LoVo (cell line): ENCODE measurements at places on chromosomes 3 and 15.

GRCh38 chr3:177210744-177211502 lies 13.6 kb upstream of the TBL1XR1 start:
- no peak for DNase-seq

- DNase-seq = no peak
Measured at GRCh38 chr3:66497985-66498671, 2.7 kb downstream of the LRIG1 start.

GRCh38 chr3:42537350-42537749 lies 34.9 kb downstream of the VIPR1 start:
- DNase-seq = no peak

- DNase-seq = no peak
Measured at GRCh38 chr3:24802614-24803013, 308.0 kb upstream of the THRB start.

DNA sequence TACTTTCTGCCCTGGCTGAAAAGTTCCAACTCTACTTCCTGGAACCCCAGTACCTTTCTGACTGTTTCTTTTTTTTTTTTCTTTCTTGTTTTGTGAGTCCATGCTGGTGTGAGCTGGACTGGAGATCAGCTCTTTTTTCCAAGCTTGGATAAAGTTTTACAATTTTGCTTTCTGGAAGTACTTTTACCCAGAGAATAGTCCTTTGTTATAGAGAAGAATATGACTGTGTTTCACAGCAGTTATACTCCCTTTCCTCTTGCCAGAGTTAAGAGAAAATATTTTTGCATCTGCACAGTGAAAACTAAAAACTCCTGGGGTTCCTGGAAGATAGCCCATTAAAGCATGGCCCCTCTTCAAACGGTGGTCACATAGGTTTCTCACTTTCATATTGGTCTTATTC lies 1100.6 kb downstream of the OTOL1 start:
- DNase-seq = no peak

DNA sequence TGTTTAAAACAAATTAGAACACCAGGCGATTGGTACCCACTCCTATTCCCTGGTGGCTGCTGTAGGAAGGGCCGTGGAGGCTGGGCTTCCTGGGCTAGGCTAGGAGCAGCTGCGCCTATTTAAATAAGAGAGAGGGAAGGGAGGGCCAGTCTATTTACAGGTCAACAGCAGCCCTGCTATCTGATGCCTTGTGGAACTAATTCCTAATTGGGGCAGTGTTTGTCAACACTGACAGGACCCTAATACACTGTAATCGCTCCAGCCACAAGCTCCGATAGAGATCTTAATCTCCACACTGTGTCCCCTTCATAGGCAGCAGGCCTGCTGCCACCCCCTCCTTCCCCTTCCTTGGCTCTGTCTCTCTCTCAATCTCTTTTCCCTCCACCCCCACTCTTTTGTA lies 116.9 kb upstream of the SOX14 start:
- no peak for DNase-seq

GRCh38 chr3:196192524-196193051 lies 18.6 kb downstream of the ZDHHC19 start:
- DNase-seq = no peak

- DNase-seq = no peak
Measured at GRCh38 chr3:181794011-181794790, 82.5 kb downstream of the SOX2 start.

DNA sequence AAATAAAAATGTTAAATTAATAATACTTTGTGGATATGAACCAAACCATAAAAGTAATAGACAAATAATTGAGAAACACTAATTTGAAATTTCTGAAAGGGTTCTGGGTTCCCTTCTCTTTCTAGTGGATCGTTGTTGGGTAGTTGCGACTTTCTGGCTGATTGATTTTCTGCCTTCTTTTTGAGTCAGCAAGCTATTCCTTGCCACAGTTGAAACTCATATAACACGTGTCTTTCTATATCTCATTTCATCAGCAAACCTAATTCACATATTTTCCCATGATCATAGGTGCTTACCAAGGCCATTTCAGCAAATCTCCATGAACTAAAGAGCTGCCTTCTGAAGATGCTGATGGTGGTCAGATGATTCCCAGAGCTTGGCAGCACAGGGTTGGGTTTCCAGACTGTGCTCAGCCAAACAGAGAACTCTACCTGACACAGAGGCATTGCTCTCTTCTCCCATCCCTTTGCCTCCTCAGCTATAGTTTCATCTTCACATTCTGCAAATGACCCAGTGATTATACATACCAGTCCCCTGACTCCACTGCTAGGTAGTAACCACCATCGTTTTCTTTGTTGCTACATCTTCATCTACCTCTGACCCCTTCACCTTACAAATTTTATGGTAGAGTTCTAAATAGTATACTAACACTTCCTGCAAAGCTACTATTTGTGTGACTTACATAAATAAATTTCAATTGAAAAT lies 383.9 kb upstream of the DPH6 start:
- no peak for DNase-seq

DNA sequence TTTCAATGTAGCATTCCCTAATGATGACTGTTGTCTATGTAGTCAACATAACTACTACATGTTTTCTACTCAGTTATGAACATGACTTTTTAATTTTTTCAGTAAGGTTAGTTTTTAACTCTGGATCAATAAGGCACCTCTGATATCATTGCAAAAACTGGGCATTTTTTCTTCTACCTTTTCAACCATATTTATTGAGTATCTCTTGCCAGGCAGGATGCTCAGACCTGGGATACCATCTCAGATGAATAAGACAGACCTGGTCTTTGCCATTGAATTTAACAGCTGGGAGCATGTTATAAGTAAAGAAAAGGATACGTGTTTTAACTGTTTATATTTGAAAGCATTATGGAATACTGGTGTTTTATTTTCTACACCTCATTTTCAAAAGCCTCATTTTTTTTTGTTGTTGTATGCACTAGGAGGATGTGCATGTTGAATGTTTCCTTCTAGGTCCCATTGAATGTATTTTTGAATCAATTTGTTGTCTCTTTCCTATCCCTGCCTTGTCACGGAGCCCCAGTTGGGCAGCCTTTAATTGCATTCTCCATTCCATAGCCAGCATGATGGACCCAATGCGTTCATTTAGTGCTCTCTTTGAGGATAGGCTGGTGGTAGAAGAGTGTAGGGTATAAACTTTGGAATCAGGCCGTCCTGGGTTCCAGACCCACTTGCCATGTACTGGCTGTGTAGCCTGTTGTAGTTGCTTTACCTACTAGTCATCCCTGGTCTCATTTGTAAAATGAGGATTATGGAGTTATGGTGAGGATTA lies 3.7 kb downstream of the TGFBR2 start:
- no peak for DNase-seq

DNA sequence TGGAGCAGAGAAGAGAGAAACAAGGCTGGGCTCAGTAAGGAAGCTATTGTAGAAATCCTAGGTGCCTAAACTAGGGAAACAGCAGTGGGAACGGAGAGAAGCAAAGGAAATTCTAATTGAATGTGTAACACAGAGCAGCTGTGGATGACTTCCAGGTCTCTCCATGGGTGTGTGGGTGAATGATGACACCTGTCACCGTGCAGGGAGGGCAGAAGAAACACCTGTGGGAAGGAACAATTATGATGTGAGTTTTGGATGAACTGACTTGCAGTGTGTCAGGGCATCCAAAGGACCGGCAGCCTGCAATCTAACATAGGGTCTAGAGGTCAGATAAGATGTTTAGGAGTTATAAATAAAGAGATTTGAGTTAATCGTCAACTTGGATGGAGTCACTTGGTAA lies 144.2 kb downstream of the RYR3 start:
- DNase-seq = no peak

- DNase-seq = no peak
Measured at GRCh38 chr3:71008350-71008935, 575.1 kb downstream of the FOXP1 start.

- DNase-seq = peak; percentile 20
Measured at GRCh38 chr3:101813817-101814440, 34.9 kb downstream of the NXPE3 start.

GRCh38 chr3:82342521-82342920 lies 581.1 kb upstream of the GBE1 start:
- DNase-seq = no peak

GRCh38 chr3:78979028-78979427 lies 788.8 kb downstream of the ROBO1 start:
- no peak for DNase-seq

DNA sequence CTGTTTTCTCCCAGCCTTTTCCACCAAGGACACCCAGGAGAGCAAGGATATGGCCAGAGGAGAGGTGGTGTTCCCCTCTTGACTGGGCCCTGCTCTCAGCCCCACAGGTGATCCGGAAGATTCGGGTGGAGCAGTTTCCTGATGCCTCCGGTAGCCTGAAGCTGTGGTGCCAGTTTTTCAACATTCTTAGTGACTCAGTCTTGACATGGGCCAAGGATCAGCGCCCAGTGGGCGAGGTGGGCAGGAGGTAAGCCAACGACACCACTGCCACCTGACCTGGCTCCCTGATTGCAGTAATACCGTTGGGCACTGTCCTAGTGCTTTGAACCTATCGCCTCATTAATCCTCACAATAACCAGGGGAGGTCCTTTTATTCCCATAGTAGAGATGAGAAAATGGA lies 25.3 kb upstream of the SLC28A1 start:
- DNase-seq = peak; percentile 88

- no peak for DNase-seq
Measured at GRCh38 chr15:78148392-78149067, 632 bp upstream of the IDH3A start.

GRCh38 chr15:70788114-70789049 lies 25.0 kb upstream of the UACA start:
- peak; percentile 95 for DNase-seq

GRCh38 chr3:145906755-145907154 lies 254.2 kb downstream of the PLOD2 start:
- DNase-seq = no peak

- DNase-seq = no peak
Measured at GRCh38 chr15:95825671-95826411, 504.7 kb upstream of the NR2F2 start.

DNA sequence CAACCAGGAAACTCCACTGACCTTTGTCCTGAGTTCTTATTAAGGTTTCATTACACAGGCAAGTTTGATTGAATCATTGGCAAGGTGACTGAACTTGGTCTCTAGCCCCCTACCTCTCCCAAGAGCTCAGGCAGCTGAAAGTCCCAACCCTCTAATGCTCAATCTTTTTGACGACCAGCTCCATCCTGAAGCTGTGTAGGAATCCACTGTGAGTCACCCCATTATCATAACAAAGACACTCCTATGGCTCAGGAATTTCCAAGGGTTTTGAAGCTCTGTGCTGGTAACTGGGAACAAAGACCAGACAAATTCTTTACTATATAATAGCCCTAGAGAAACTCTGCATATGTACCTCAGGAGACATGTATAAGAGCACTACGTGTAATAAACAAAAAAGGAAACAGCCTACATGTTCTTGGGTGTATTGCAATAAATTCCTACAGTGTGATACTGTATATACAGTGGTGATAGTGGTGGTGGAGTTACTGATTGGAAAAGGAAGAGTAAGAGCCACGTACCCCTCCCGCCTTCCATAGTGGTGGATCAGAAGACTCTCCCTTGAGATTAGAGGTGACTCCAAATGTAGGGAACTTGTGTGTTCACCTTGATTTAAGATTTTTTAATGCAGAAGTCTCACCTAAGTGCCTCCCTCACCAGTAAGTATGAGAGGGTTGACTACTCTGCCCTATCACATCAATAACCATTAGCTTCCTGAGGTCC lies 116.6 kb downstream of the ST8SIA2 start:
- DNase-seq = no peak

GRCh38 chr3:103511891-103512290 lies 1077.1 kb downstream of the ZPLD1 start:
- DNase-seq = no peak

DNA sequence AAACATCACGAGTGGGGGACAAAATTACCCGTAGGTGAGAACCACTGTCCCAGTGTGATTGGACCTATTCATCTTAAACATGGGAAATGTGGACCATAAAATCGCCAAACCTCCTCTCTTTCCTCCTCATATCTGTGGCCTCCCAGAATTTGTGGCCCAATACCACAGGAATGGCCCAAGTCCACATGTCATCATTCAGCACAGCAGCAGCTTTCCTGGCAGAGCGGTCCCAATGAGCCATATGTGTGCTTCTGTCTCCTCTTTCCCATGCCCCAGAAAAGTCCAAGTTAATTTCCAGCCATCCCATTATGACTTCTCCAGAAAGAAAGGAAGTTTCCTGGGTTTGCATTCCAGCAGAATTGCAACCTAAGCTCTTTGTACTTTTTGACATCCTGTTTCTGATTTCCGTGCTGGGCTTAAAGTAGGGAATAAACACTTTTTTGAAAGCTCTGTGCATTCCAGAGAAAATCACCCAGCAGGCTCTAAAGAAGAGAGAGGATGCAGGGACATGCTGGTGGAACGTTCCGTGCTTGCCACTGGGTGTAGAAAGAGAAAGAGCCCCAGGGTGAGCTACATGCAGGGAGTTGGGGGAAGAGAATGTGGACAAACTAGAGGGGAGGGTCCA lies 259.4 kb upstream of the PROK2 start:
- DNase-seq = no peak

DNA sequence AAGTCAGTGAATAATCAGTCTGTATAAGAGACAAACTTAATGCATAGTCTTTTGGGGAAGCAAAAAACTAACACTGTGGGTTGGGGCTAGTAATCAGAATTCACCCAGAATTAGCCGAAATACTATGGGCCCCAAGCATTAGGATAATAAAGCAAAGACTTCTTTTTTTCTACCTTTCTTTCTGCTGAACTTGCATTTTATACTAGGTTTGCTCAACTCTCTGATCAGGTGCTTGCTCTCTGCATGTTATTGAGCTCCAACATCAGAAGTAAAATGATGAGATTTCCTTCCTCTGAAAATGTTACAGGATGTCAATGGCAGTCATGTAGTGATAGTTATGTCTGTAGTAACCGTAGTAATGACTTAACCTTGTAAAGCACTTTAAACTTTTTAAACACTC lies 216.6 kb downstream of the KCNMB2 start:
- DNase-seq = no peak

DNA sequence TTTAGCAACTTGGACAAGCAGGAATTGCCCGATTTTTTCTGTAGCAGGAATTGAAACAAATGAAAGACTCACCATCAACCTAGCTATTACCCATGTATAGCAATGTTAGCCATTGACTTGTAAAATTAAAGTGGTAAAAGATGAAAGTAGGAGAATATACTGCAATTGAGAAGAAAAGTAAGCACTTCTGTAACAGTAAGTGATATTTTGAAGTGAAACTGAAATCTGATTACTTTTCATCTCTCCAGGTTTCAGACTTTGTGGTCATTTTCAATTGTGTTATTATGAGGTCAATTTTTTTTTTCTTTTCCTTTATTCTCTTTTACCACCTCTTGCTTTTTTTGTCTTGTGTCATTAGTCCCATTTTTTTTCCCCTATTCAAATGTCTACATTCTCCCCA lies 1078.2 kb downstream of the ZPLD1 start:
- no peak for DNase-seq

DNA sequence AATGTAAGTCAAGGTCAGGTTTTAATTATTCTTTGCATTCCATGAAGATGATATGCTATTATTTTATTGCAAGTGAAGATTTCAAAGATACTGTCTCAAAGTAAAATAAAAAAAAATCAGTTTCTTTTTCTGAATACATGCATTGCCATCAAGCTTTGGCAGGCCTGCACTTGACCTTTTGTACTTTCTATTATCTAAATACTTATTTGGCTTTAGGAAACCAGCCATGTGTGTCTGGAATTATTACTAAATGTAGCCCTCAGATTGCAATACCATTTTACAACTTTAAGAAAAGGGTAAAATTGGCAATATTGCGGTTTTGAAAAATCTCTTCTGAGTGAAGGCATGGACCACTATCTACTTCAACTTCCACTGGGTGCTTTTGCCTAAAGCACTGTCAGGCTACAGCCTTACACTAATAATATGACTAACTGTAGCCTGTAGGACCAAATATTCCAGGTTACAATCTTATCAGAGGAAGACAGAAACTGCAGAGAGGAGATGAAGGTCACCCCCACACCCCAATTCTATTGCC lies 349.4 kb upstream of the DCBLD2 start:
- no peak for DNase-seq
